ENCODE measurements at places on chromosomes 6 and 20.

GRCh38 chr6:44593539-44593944, 206.0 kb downstream of the CDC5L start:
- DNase-seq: peak; percentile 48

GRCh38 chr20:2314759-2315439, 19.1 kb downstream of the TGM3 start:
- no peak for DNase-seq

DNA sequence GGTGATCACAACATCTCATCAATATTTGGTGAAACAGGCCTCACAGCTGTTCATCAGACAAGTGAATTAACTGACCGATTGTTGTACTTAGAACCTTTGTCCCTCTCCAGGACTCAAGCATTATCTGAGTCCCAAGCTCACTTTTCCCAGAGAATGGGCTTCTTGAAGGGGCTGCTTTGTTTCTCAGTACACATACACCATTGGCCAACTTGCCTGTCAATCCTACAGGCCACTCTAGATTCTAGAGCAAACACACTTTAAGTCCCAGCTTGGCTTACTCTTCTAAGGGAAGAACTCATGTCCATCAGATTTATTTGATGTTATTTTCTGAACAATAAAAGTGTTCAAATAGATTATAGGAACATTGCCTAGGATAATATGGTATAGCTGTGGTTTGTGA, 249.5 kb downstream of the BCKDHB start:
- no peak for DNase-seq

GRCh38 chr6:88171312-88171711, 5.2 kb upstream of the CNR1 start:
- DNase-seq: no peak

GRCh38 chr20:62352402-62353288, 14.5 kb downstream of the LAMA5 start:
- no peak for DNase-seq

GRCh38 chr6:42113936-42114636, 28.3 kb downstream of the C6orf132 start:
- no peak for DNase-seq

DNA sequence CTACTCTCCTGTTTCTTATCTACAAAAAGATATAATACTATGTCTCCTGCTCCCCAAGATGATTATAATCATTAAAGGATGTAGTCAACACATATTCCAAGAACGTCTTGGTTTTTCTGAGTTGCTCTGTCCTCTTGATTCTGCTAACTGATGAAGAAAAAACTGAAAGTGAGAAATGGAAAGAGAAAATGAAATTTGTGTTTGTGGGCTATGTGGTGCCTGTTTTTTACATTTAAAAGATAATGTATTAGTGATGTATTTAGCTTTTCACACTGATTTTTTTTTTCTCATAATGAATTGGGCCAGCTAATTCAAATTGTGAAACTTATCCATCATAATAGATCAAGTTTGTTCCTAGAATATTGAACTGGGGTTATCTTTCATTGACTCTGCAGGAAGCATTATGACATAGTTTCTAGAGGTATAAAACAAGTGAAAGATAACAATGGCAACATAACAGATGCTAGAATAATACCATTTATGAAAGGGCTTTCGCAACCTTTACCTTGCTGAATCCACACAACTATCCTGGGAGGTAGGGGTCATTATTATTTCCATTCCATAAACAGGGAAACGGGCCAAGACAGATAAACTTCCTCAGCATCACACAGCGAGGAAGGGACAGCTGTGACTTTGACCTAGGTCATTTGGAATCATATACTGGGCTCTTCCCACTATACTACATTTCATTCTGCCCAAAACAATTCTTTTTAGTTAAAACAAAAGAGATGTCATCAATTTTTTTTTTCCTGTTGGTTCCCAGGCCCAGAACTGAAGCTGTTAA, 336.7 kb downstream of the GJA1 start:
- DNase-seq: no peak

GRCh38 chr20:40953856-40954255, 74.8 kb upstream of the TOP1 start:
- no peak for DNase-seq

DNA sequence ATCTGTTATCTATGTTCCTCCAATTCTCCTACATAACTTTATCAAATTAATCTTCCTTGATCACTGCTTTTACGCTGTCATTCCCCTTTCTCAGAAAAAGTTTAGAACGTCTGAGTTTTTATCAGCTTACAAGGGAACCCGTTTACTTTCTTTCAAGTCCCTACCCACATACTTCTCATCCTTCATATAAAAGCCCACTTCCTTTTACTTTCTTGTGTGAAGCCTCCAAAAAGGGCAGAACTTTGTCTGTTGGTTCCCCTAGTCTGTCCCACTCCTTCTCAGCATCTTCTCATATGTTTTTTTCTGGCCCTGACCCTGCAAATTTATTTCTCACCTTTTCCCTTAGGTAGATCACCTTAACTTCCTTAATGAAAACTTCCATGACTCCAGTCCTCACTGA, 106.1 kb downstream of the TFAP2B start:
- no peak for DNase-seq

GRCh38 chr6:36334832-36335459, 1.7 kb downstream of the BNIP5 start:
- no peak for DNase-seq

Measured in KG1 (cell line).